ENCODE measurements at places on chromosomes 1 and 21.
A peak's percentile ranks its signal among the peaks of the same experiment; 100 is the strongest.

DNA sequence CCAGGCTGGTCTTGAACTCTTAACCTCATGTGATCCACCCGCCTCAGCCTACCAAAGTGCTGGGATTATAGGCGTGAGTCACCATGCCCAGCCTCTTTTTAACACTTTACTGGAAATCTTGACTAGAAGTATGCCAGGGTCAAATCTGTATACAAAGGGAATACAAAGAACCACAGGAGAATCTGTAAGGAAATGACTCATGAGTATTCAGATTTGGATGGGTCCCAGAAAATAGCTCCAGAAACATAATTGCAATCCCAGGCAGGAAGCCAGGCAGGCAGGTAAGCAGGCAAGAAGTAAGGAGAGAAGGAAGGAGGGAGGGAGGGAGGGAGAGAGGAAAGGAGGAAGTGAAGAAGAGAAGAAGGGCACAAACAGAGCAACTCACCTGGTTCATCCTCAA is 22.8 kb upstream of the TIAM1 start:
- DNase-seq = peak; percentile 71

DNA sequence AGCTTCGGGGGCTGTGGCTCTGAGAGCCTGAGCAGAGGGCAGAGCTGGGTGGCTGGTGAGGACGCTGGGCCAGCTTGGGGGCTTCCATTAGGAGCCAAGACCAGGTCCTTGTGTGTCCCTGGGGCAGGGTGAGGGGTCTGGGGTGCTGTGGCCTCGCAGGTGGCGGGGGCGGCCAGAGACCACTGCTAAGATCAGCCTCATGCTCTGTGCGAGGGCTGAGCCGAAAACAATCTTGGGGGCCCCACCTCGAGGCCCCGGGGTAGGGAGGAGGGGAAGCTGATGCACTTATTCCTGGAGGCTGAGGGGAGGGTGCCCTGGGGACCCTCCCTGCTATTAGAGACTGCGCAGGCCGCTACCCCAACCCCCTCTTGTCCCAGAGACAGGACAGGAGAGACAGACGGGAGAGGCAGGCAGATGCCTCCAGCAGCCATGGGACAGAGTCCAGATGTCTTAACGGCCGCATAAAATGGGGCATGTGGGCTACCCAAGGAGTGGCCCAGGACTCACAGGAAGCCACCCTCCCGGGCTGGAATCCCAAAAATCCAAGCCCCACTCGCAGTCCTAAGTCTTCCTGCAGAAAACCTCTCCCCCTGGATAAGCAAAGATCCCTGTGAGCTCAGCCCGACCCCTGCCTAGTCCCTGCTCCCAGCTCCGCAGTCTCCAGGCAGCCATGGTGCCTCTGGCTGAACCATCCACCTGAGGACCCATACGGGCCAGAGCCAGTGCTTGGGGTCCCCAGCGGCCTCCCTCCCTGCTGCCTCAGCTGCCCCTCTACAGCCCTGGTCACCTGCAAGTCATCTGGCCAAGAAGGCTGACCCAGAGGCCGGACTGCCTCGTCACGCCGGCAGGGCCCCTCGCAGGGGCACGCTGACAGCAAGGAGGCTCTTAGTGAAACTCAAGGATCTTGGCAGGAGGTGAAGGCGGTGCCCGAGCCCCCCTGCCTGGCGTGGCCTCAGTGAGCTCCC is 43.6 kb upstream of the COL18A1 start:
- no peak for DNase-seq

GRCh38 chr1:48560116-48560515 is 88.1 kb upstream of the SPATA6 start:
- DNase-seq = no peak

DNA sequence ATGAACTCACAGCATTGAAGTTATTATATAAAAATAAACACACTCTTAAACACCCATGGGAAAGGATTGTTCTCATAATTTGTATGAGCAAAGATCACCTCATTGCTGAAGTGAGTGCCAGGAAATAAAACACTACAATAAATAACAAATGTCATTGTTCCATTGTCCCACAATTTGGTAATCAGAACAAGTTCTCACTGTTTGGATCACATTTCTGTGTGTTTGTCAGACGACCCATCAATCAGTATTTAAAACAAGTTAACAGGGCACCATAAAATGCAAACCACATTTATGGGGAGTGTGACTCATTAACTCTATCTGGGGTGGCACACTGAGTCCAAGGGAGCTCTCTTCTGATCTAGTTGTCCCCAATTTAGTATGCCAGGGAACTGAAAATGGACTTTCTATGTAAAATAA is 124.5 kb downstream of the PTPRC start:
- no peak for DNase-seq

DNA sequence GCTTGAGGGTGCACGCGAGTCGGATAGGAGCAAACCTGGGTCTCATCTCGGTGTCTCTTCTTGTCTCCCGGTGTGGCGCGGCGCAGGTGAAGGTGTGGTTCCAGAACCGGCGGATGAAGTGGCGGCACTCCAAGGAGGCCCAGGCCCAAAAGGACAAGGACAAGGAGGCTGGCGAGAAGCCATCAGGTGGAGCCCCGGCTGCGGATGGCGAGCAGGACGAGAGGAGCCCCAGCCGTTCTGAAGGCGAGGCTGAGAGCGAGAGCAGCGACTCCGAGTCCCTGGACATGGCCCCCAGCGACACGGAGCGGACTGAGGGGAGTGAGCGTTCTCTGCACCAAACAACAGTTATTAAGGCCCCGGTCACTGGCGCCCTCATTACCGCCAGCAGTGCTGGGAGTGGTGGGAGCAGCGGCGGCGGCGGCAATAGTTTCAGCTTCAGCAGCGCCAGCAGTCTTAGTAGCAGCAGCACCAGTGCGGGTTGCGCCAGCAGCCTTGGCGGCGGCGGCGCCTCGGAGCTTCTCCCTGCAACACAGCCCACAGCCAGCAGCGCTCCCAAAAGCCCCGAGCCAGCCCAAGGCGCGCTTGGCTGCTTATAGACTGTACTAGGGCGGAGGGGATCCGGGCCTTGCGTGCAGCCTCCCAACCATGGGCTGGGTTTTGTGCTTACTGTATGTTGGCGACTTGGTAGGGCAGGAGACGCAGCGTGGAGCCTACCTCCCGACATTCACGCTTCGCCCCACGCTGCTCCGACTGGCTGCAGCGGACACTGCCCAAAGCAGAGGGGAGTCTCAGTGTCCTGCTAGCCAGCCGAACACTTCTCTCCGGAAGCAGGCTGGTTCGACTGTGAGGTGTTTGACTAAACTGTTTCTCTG is 5.1 kb downstream of the HLX start:
- no peak for DNase-seq

DNA sequence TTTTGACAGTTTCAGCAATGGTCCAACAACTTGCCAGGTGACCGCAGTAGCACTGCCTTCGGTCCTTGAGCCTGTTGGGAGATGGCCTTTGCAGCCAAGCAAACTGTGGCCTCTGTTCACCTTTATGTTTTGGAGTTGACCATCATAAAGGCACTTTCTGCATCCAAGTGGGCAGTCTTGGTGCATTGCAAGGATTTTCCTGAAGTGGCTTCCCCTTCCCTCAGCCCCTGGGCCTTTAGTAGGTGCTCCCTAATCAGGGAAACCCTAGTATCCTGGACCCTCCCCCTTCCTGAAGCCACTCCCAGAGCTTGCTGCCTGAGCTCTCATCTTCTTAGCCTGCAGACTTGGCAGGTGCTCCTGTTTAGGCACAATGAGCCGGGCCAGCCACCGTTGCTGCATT is 140.2 kb downstream of the TRABD2B start:
- DNase-seq = no peak

DNA sequence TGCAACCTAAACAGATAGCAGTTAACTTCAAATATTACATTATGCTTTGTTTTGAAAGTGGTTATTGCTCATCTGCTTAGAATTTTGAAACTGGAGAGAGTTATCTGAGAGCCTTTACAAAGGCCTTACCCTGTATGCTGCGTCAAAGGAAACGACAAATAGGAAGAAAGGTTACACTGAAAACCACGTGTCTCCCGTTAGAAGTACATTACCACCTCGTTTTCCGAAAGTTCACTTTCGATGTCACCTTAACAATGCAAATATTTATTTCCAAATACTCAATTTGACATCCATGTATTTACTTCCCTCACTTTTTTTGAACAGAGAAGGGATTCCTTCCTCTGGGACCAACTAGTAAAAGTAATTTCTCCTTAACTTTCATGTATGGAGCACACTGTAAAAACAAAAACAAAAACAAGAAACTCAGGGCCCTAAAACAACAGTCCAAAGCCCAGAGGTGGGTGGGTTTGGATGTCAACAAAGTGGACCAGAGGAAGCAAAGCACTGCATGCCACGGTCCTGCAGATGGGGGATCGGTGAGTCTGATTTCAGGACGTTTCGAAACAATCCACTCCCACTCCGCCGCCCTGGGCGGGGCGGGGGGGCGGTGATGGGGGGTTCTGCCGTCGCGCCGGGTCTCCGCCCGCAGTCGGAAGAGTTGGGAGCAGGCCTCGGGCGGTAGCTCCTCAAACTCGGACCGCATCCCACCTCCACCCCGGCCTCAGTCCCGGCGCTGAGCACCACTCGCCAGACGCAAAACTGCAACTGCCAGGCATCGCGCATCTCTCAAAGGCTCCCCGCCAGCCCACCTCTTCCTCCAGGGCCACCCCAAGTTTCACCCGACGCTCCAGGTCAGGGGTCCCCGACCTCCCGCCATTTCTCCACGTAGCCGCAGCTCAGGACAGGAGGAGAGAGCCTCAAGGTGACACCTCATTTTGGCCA is 841 bp downstream of the ADSS2 start:
- peak; percentile 52 for DNase-seq

GRCh38 chr1:42552636-42553035 is 89.5 kb downstream of the CCDC30 start:
- DNase-seq = no peak

GRCh38 chr1:37839676-37840075 is 19.7 kb downstream of the MTF1 start:
- DNase-seq = no peak

GRCh38 chr1:193438771-193439170 is 252.4 kb upstream of the B3GALT2 start:
- DNase-seq = no peak

DNA sequence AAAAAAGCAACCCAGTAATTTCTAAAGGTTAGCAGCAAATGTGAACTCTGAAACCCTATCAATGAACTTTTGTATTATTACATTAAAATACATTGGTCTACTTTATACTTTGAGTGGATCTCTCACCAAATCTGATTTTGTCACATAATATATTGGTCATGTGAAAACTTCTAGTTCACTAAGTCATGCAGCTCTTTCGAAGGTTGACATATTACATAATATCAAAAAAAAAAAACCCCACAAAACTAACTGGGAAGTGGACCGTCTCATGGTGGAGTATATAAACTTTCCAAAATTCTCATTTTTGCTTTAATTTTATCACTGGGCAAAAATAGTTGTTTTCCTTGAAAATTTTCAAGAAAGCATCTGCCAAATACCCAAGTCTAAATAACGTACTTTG is 50.4 kb downstream of the GATAD2B start:
- no peak for DNase-seq

DNA sequence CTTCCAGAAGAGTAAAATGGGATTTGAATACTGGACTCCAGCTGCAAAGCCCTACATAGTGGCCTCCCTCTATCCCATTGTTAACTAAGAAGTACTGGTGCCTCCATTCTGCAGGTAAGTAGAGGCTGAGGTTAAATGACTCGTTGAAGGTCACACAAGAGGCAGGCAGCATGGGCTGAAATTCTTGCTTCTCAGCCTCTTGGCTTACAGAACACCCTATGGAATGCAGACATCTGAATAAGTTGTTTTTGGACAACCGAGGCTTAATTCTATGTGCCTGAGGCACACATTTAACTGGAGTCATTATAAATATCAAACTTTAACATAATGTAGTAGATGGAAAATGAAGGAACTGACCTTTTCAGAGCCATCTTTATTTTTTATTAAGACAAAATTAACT is 5.7 kb downstream of the DNAJC11 start:
- no peak for DNase-seq

- no peak for DNase-seq
Measured at GRCh38 chr1:212504171-212504803, 71.6 kb downstream of the NENF start.

- no peak for DNase-seq
Measured at GRCh38 chr1:97603776-97604175, 317.1 kb downstream of the DPYD start.

DNA sequence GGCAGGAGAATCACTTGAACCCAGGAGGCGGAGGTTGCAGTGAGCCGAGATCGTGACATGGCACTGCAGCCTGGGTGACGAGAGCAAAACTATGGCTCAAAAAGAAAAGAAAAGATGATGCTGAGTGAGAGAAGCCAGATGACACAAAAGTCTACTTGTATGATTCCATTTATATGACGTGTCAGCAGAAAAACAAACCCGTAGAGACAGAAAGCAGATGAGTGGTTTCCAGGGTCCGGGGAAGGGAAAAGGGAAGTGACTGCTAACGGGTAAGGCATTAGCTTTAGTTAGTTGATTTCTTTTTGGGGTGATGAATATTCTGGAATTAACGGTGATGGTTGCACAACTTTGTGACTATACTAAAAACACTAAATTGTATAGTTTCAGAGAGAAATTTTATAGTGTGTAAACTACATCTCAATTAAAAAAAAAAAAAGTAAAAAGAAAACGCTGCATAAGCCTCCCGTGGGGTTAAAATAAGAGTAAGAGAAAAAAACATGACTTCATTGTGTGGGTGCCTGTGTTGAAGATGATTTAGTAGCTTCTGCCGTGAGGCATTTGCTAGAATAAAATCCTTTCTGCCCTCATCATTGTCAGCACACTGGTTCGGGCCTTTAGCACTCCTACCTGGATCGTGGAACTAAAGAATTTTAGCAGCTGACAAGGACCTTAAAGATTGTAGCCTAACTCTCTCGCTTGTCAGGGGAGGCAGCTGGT is 24.7 kb upstream of the ATP5PO start:
- DNase-seq = no peak

- no peak for DNase-seq
Measured at GRCh38 chr1:247156787-247157232, 15.0 kb downstream of the ZNF124 start.

GRCh38 chr1:12466816-12467215 is 151.2 kb downstream of the DHRS3 start:
- DNase-seq = no peak

GRCh38 chr1:55073187-55073916 is 34.0 kb downstream of the PCSK9 start:
- no peak for DNase-seq

DNA sequence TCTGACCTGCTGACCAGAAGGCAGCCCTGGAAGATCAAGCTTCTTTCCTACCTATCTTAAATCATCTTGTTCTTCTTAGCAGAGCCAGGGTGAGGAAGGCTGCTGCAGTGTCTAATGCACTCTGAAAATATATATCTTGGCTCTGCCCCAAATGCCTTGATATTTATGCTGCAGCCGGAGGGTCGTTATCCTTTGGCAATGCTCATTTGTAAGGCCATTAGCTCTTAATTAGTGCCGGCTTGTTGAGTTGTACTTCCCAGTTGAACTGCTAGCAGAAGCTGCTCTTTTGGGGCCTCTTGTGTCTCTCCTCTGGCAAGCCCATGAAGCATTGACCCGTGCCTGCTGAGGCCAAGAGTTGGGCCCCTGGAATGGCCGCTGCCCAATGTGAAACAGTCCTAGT is 4.2 kb upstream of the GNL2 start:
- DNase-seq = no peak

DNA sequence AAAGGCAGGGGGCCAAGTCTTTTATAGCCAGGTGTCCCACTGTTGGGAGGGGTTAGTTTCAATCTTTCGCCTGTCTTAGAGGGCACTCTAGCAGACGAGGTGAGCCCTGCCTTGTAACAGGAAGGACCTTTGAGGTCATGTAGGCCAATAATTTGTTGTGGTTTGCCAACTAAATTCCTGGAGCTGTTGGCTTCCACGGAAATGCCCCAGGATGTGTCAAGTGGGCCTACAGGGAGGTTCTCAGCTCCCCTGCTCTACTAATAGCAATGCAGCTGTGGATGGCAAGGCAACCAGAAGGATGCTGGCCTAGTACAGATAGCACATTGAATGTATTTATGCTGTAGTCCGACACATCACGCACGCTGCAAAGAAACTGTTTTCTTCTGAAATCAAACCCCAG is 22.3 kb upstream of the CASQ2 start:
- DNase-seq = no peak

Measured in HTR-8/SVneo (cell line).